ENCODE measurements at places on chromosomes 2 and 18.

DNA sequence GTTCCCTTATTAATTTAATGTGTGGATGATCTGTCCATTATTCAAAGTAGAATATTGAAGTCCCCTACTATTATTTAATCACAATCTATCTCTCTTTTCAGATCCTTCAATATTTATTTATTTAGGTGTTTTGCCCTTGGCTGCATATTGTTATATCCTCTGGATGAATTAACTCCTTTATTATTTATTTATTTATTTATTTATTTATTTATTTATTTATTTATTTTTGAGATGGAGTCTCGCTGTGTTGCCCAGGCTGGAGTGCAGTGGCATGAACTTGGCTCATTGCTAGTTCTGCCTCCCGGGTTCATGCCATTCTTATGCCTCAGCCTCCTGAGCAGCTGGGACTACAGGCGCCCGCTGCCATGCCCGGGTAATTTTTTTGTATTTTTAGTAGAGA lies 776.6 kb upstream of the NXPH2 start:
- no peak for DNase-seq

GRCh38 chr2:156590085-156590739 lies 154.0 kb downstream of the GPD2 start:
- no peak for DNase-seq

GRCh38 chr18:56973487-56973886 lies 173.4 kb upstream of the BOD1L2 start:
- no peak for DNase-seq

GRCh38 chr2:162344617-162344950 lies 652 bp downstream of the GCA start:
- DNase-seq: no peak

DNA sequence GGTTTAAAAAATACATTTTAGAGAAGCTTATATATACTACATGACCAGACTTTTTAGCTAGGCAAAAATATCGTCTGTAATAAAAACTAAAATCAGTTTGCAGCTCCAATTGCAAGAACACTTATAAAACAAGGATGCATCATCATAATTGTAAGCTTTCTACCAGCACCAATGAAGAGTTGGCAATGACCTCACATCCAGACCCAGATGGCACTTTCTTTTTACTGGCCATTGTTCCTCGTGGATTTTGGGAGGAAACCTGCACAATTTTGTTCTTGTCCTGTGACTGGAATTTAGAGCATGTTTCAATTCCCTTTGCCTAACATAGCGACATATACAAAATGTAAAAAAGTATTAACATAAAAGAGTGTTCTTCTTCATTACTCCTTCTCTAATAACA lies 174.3 kb downstream of the ZNF521 start:
- no peak for DNase-seq

- no peak for DNase-seq
Measured at GRCh38 chr2:181770150-181770549, 89.8 kb upstream of the NEUROD1 start.

- DNase-seq: no peak
Measured at GRCh38 chr2:203550266-203550665, 15.2 kb upstream of the RAPH1 start.

DNA sequence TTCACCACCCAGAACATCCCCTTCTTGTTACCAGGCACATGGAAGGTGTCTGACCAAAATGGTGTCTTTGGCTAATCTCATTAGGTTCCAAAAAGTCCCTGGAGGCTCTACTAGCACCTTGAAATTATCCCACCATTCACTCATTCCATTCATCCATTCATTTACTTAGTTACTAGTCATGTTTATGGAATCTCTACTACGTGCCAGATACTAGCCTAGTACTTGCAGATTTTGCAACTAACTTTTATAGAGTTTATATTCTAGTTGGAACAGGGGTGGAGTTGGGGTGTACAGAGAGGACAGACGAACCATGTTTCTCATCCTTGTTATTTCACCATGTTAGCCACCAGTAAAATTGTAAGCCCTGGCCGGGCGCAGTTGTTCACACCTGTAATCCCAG lies 4.0 kb upstream of the NOP58 start:
- DNase-seq: no peak

- no peak for DNase-seq
Measured at GRCh38 chr2:83186105-83186760, 1272.8 kb downstream of the SUCLG1 start.

- DNase-seq: no peak
Measured at GRCh38 chr2:231519975-231520555, 10.2 kb downstream of the NMUR1 start.

DNA sequence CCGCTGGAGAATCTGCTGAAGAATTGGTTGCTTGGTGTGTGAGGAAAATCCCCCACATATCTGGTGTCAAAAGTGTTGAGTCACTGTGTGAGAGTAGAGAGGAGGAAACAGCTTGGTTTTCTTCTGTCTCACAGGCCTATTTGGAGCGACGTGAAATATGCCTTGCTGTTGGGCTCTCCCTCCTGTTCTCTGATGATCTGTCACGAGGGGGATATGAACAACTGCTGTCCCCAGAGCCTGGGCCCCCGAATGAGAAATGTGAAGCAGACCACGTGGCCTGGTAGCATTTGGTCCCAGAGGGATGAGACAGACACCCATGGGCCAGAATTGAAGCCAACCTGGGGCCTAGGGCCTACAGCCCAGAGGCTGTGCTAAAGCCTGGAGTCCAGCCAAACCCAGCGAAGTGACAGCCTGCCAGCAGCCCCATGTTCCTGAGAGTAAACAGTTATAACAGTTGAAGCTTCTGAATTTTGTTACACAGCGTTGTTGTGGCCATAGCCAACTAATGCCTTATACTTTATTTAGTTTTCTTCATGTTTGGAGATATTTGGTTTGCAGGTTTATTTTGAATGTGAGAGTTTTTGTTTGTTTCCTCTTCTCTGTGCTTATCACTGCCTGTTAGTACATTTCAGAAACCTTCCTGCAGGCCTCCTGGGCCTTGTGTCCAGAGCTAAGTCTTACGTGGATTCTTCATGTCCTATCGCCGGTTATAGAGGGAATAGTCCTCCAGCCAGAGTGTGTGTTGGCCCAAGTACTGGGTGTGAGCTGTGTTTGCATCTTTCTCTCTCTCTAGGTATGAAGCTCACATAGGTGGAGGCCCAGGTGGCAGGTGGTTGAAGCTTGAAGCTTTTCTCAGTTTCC lies 18.7 kb upstream of the COLEC12 start:
- no peak for DNase-seq

- no peak for DNase-seq
Measured at GRCh38 chr2:395886-396285, 108.0 kb upstream of the ALKAL2 start.

GRCh38 chr2:145119225-145119624 lies 599.3 kb upstream of the ZEB2 start:
- no peak for DNase-seq

- no peak for DNase-seq
Measured at GRCh38 chr18:77003316-77003715, 129.3 kb downstream of the MBP start.

- no peak for DNase-seq
Measured at GRCh38 chr18:54147439-54147838, 77.0 kb downstream of the MBD2 start.

DNA sequence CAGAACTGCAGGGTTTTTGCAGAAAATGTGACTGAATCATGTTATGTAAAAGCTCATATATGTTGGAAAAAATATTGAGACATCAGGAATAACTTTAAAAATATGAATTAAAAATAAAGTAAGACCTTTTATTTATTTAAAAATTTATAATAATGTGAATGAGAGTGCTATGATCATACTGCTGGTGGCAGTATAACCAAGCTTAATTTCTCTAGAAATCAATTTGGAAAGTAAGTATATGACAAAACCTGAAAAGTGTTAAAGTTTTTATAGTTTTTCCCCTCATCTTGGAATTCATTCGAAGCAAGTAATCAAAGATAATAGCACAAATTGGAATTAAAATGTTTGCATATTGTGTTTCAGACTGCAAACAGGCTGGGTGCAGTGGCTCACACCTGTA lies 7.5 kb downstream of the SLC39A10 start:
- no peak for DNase-seq

GRCh38 chr2:194103941-194104659 lies 1552.9 kb upstream of the SLC39A10 start:
- DNase-seq: no peak

GRCh38 chr2:203018181-203018580 lies 3.5 kb downstream of the NBEAL1 start:
- no peak for DNase-seq

- no peak for DNase-seq
Measured at GRCh38 chr2:20745924-20746555, 76.9 kb downstream of the LDAH start.

DNA sequence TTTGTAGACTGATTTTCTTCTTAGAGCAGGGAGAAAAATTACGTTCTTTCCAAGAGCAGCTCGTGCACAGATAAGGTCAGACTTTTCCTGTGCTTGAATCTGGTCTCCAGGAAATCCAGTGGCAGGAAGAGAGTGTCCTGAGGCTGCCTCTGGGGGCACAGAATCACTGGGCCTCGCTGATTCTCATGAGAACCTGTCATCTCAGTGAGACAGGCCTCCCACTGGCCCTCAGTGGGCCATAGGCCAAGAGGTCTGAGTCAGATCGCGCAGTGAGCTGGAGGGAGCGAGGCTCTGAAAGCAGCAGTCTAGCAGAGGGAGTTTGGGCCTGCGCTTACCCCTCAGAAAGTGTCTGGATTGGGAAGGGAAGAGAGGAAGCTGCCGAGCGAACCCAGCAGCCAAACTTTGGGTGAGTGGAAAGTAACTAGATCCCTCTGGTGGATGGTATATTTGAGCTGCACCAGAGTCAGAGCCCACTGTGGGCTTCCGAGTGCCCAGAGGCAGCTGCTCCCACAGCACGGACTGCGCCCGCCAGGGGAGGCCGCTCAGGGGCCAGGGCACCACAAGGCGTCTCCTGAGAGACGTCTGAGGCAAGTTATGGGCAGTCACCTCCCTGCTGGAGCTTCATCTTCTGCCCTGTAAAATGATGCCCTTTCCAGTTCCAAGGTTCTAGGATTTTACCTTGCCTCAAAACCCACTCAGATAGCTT lies 8.2 kb downstream of the GDF7 start:
- no peak for DNase-seq

GRCh38 chr18:12744103-12744502 lies 41.3 kb downstream of the PSMG2 start:
- DNase-seq: no peak

- peak; percentile 3 for DNase-seq
Measured at GRCh38 chr2:20868377-20868776, 45.5 kb upstream of the LDAH start.

GRCh38 chr2:101697124-101698013 lies at the start of gene MAP4K4:
Gene MAP4K4, plus strand, starts transcription at chr2:101697707. Its CDS starts 374 bp downstream, at chr2:101698081.
- peak; percentile 64 for DNase-seq

GRCh38 chr2:48213646-48214045 lies 307.3 kb upstream of the FBXO11 start:
- no peak for DNase-seq

DNA sequence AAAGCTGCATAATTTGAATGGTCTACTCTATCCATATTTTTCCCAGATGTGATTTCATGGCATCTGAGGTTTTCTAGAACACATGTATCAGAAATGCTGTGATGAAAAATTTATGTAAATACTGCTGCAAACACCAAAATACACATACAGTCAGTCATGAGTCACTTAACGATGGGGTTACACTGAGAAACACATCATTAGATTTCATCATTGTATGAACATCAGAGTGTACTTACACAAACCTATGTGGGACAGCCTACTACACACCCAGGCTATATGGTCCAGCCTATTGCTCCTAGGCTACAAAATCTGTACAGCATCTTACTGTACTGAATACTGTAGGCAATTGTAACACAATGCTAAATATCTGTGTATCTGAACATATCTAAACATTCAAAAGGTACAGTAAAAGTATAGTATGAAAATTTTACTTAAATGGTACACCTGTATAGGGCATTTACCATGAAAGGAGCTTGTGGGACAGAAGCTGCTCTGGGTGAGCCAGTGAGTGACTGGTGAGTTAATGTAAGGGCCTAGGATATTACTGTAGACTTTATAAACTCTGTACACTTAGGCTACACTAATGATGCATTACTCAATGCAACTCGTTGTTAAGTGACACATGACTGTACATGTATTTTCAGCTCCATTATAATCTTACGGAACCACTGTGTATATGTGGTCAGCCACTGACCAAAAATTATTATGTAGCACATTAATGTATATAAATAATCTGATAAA lies 33.5 kb downstream of the PNO1 start:
- no peak for DNase-seq

DNA sequence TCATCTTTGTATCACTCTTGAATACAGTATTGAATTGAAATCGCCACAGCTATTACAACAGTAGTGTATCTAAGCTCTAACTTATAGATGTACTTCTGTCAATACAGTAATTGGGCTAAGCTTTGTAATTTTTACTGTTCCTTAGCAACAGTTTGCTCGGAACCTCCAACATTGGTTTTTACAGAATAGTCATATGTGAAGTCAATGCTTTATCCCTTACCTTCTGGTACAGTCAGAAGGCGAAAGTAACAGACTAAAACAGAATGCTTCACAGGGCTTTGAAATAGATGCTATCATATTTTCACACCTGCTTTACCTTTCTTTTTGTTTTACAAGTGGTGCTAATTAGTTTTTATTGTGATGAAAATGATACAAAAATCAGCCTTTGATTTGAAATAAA lies 46.9 kb upstream of the CYP20A1 start:
- no peak for DNase-seq

- no peak for DNase-seq
Measured at GRCh38 chr2:212912445-212913103, 238.8 kb downstream of the IKZF2 start.

GRCh38 chr18:21163647-21164547 lies 52.3 kb upstream of the ROCK1 start:
- no peak for DNase-seq

GRCh38 chr18:36128907-36129299 lies 237 bp downstream of the SLC39A6 start:
- no peak for DNase-seq

DNA sequence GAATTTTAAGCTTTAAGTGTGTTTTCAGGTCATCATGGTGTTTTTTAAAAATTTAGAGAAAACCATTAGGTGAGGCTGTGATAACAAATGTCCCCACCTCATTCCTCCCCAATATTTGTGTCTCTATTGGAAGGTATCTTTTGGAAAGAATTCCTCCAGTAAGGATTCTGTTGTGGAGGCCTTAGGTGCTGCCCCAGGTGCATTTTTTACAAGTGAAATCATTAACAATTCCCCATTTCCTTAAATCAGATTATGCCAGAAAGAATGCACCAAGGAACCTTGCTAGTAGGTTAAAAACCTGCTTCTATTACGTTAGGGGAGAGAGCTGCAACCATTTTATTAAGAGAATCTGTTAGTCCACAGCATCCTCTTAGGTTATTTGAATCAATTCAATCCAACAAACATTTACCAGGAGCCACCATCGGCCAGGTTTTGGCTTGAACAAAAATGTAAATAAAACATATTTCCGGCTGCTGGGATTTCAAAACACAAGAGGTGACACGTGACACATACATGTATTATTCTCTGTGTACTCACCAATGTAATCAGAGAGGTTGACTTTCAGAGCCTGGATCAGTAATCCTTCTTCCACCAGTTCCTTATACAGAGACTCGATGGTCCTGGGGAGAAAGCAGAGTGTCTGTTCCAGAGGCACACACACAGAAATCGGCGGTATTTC lies 112.5 kb upstream of the ASB18 start:
- DNase-seq: no peak

Measured in stimulated activated CD4-positive, alpha-beta T cell treated with anti-CD3 and anti-CD28 coated beads, TNF-alpha, amount 100 ng/mL, for 1 hour (primary cell).